ENCODE measurements at places on chromosomes 16 and 17.

- DNase-seq = no peak
Observed at GRCh38 chr16:50248845-50249244, 17.5 kb upstream of the ADCY7 start.

DNA sequence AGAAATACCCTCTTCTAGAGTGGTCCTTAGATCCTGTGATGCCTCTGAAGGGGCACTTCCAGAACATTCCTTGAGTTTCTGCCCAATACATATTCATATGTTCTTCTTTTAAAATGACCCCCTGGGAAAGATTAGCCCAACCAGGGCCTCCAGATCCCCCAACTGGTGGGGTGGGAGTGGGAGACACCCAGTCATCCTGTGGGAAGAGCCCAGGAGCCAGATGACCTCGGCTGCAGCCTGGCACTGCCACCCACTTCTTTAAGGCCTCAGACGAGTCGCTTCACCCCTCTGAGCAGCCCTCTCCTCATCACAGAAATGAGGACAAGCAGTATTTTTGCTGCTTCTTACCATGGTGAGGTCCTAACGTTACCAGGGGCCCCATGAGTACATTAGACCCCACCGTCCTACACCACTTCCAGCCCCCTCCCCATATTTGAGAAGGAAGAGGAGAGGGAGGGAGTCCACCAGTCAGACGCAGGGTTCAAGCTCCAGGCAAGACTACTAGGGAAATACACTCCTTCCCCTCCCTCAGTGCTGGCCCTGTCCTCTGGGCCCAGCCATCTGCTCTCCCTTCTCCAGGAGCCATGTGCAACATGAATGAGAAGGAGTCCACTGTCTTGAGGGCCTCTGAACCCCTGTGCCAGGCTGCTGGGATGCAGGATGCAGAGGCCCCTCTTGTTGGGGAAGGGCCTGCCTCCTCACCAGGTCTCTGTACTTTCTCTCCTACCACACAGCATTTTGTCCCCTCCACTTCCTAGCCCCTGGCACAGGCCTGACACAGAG is 11.8 kb downstream of the MPO start:
- DNase-seq = no peak

GRCh38 chr17:80876950-80877728 is 114.5 kb upstream of the CHMP6 start:
- DNase-seq = no peak

DNA sequence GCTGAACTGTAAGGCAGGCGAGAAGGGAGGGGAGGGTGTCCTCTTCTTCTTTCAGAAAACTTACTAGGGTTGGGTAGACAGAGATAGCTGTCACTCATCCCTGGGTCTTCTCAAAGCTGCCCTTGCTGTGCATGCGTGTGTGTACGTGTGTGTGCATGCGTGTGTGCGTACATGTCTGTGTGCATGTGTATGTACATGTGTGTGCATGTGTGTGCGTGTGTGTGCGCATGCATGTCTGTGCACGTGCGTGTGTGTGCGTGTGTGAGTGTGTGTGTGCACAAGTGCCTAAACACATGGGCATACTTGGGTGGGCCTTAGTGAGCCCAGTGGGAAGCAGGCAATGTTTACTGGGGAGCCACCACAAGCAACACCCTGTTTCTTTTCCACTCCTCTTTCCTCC is 154.8 kb upstream of the TNRC6C start:
- DNase-seq = no peak

DNA sequence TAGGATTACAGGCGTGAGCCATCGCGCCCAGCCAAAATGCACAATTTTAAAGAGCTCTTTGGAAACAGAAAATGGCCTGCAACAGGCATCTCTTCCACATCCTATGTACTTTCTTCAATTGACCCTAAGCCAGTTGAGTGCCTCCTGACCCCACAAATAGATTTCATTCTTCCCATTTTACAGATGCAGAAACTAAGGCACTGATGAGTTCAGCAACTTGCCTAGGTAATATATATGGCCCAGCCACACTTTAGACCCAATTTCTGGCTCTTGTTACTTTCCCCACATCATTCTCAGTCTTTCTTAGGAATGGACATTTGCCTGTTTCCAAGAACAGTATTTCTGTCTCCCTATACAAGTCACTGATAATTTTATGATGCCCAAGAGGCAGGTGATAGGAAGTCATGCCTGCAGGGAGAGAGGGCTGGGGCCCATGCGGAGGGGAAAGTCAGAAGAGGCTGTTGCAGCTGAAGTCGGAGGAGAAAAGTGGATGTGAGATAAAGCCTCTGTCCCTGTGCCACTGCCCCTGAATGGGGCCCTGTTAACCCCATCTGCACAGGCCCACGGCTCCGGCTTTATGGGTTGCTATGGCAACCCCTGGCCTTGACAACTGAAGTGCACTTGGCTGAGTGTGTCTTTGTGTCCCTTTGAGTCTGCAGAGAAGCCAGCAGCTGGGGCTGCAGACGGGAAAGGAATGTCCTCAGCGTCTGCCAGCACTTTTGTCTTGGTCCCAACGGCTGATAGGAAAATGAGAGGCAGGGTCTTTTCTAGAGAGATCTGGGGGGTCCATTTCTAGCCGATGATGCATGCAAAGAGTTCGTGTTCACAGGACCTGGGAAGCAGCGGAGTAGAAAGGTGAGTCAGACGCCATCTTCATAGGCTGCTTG is 45.9 kb downstream of the ABAT start:
- DNase-seq = peak; percentile 68

GRCh38 chr17:58734040-58734439 is 21.6 kb upstream of the PPM1E start:
- no peak for DNase-seq

DNA sequence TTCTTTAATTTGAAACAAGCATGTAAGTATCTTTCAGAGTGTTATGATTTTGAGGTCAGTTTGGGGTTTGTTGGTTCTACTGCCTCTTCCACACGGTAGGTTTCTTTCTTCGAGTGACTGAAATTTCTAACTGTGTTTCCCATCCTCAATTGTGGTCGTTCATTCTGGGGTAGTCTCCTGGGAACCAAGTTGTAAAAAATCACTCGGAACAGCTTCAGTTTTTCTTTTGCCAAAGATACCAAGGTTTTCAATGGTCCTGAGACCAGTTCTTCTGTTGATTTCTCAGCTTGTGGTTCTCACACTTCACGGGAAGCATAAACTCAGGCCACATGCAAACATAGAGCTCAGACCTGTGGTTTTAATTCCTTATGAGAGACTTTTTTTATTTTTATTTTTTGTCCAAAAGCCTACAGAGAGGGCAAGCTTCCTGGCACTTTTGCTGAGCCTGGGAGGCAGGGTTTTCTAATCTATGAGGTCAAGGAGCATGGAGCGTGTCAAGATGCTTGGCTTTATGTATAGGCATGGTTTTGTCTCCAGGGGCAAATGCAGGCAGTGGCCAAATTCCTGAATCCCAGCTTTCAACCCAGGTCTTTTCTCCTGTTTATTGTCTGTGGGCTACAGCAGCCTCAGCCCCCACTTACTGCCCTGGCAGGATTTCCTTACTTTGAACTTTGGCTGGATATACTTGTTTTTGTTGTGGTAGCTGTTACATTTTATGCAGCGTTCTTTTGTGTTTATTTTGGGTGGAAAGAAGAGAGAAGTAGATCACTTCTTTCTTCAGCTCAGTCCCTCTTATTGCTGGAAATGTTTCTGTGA is 32.9 kb downstream of the HS3ST3A1 start:
- DNase-seq = no peak

DNA sequence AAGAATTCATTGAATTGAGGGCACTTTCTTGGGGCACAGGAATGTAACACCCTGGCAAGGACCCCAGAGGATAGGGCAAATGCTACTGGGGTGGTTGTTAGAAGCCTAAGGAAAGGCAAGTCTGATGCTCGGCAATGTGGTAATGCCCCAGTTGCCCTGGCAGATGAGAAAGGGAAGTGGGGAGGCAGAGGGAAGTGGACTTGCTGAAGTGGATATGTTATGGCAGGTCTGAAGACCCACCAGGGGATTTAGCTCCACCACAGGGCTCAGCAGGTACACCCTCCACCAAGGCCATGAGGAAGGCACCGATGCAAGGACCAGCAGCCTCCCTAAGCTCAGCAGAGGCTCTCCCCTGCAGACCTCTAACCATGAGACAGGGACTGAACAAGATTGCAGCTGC is 184.8 kb downstream of the IRX5 start:
- no peak for DNase-seq

DNA sequence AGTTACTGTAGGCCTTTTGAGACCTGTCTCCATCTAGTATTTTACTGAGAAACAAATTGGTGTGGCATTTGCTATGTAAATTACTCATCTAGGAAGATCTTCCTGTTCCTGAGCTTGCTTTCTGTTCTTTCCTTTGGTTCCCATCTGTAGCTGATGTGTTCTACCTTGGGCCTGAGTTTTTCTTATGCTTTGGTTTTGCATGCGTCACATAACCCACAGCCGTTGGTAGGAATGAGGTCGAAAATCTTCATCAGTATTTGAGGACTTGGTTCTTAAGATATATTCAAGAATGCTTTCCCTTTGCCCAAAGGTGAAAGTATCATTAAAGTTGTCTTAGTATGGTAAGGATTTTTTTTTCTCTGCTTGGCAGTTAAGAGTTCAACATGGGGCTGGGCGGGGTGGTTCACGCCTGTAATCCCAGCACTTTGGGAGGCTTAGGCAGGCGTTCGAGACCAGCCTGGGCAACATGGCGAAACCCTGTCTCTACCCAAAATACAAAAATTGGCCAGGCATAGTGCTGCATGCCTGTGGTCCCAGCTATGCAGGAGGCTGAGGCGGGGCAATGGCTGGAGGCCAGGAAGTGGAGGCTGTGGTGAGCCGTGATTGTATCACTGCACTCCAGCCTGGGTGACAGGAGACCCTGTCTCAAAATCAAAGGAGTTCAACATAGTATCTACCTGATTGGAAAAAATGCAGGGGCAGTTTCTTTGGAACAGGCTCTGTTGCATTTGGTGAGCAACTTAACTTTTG is 28.8 kb downstream of the IST1 start:
- DNase-seq = no peak

GRCh38 chr16:82660075-82660645 is 33.4 kb downstream of the CDH13 start:
- no peak for DNase-seq

DNA sequence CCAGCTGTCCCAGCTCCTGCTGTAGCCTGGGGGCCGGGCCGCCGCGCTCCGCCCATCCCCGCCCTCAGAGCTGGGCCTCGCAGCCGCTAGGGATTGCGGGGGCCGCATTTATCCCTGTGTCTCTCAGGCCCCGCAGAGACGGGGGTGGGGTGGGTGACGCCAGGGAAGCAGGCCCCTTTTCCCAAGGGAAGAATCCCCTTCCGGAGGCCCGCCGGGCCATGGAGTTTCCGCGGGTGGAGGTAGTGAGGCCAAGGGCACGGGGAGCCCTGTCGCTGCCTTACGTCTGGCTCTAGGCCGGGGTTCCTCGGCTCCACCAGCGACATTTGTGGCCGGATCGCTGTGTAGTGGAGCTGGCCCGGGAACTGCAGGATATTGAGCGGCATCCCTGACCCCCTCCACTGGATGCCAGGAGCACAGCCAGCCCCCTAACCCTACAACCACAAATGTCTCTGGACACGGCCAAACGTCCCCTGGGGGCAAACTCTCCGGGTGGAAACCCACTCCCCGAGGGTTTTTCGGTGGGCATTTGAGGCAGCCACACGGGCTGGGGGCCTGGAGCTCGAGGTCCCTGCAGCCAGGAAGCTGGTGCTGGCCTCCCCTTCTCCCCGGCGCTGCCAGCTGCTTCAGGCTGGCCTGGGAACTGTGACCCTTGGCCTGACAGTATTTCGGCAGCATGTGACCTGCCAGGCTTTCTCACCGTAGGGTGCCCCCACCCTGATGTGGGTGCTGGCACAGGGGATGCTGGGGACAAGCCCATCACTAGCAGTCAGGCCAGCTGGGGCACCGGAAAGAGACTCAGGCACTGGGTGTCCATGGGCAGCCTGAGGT is 12.0 kb upstream of the CD300A start:
- peak; percentile 69 for DNase-seq

DNA sequence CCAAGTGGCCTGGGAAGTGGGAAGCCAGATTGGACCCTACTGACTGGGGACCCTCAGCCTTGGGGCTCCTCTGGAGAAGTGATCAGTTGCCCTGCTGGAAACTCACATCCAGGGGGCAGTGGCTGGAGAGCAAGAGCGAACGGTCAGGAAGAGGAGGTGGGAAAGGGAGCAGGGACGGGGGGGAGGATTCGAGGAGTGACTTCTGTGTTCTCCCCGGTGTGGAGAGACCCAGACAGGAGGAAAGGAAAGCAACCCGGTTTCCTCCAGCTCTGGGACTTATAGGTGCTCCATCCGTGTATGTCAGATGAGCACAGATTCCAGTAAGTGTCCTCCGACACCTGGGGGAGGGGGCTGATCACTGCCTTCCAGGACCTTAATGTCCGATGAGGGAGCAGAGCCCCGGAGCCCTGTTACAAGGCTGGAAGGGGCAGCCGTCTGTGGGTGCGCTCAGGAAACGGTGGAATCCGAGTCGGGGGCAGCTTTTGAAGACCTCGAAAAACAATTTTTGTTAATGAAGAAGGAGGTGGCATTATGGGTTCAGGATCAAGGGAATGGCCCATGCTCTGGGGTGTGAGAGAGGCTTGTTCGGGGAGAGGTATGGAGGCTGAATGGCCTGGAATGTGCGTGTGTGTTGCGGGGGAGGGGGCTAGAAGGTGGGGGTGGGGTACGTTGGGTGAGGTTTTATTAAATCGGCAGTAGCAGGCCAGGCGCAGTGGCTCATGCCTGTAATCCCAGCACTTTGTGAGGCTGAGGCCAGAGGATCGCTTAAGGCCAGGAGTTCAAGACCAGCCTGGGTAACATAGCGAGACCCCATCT is 34.8 kb upstream of the NDRG4 start:
- no peak for DNase-seq

- no peak for DNase-seq
Observed at GRCh38 chr16:69240331-69240730, 53.4 kb downstream of the SNTB2 start.

- DNase-seq = no peak
Observed at GRCh38 chr17:28145348-28145747, 102.9 kb downstream of the NLK start.

DNA sequence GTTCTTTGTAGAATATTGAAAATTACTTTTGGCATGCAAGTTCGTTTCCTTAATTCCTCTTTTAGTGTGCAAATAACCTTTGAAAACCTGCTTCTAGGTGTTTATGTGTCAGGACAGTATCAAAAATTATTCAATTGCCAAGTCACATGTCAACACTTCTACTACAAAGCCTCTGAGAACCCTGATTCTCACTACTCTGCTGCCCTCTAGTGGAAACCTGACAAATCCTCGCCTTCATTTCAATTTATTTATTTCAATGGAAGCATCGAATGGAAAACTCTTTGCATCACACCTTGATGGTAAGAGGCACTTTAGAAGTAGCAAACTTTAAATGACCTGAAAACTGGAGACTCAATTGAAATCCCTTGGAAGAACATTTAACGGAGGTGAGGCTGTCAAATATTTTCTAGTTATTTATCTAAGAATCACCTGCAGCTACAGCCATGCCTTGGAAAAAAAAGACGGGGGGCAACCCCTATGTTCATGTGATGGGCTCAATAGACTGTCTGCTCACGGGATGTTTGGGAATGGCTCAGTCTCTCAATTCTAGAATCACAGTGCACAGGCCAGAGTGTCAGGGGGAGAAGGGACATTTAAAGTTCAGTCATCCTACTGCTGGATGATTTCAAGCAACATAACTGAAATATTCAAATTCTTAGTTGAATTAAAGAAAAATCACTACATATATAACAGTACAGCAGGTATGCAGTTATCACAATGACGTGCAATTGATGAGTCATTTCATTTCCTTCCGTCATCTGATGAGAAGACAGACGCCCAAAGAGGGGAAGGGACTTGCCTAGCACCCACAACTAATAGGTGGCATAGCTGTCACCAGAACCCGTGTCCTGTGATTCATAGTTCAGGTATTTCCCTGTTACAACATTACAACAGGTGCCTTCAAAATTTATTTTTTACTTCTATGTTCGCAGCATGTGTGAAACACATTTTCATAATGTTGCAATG is 563.9 kb downstream of the TOX3 start:
- DNase-seq = peak; percentile 5
